ENCODE measurements at places on chromosomes 1 and 21.

GRCh38 chr1:215780139-215780538 lies 213.0 kb downstream of the KCTD3 start:
- DNase-seq, result no peak

- no peak for DNase-seq
Observed at GRCh38 chr1:22375601-22376000, 76.0 kb upstream of the ZBTB40 start.

DNA sequence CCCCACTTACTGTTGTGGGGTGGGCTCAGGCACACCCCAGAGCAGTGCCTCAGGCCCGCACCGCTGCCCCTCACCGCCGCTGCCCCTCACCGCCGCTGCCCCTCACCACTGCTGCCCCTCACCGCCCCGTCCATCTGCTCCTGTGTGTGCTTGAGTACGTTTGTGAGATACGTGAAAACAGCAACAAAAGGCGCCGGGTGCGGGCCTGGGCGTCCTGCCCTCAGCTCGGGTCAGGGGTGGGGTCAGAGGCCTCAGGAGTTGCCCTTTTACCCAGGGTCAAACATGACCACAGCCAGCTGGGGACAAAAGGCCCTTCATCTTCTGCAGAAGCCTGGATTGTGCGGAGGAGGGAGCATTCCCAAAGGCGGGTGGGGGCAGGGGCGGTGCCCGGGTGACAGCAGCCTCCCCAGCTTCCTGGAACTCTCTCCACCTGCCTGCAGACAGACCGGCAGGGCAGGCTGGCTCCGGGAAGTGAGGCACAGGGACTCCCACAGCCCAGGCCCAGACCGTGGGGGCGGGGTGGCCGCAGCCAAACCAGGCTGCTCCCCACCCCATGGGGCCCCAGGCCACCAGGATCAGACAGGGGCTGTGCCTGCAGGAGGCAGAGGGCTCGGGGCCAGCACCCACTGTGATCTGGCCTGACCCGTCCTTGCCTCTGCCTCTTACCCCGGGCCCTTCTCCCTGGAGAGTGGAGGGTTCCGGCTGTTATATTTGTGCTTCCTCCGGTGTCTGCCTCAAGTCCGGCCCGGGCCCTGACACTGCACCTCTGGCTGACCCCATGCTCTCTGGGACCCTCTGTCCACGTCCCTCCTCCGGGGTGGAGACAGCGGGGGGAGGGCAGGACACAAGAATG lies 2.3 kb upstream of the VWA1 start:
- no peak for DNase-seq

GRCh38 chr1:152109998-152110294 lies 5.3 kb downstream of the TCHH start:
- DNase-seq, result no peak

- no peak for DNase-seq
Observed at GRCh38 chr21:45870421-45870820, 111.1 kb upstream of the COL6A1 start.

DNA sequence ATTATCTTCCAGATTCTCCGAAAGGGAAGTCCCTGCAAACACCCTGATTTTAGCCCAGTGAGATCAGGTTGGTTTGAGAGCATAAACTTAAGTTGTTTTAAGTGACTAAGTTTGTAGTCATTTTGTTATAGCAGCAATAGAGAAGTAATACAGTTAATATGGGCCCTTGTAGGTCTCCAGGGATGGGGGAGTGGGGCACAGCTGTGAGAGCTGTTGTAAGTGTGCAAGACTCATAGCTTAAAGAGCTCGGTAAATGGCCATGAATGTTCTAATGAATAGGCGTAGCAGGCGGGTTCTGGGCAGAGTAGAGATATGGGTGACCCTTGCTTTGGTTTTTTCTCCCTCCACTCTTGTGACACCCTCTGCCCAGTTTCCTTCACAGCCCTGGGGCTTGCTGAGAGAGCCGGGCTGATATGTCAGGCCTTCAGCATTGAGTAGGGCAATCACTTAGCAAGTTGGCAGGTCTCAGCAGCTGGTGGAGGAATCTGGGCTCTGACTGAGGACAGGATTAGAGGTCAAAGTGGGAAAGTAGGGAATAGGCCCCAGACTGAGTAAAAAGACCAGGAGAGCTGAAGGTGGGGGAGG lies 16.0 kb upstream of the ID3 start:
- DNase-seq, result no peak

- DNase-seq, result no peak
Observed at GRCh38 chr21:42755031-42755665, 101.7 kb downstream of the PDE9A start.

DNA sequence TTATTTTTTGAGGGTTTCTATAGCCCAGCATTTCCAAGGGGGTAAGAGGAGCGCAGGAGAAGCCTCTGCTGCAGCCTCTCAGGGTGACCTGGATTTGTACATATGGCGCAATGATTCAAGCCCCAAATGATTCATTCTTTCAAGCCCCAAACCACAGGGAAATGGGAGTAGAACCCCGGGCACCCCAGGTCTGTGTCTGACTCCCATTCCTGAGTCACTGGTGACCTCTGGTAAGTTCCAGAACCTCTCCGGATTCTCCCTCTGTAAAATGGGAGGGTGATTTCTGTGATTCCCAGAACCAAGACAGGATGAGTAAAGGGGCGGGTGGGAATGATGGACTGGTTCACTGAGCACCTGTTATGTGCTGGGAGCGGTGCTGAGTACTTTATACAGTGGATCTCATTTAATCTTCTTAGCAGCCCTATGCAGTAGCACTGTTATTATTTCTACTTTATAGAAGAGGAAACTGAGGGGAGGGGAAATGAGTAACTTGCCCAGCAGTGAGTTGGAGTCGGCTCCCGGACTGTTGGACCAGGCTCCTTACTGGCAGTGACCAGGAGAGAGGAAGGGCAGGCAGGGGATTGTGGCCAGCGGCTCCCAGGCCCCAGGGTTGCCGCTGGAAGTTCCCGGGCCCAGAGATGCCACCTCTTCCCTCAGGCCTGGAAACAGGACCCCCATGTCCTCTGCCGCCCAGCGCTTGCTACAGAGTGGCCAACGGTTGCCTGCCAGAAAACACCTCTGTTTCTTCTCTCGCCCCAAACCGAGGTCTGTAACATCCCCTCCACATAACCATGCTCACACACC lies 20.3 kb upstream of the SLC26A9 start:
- DNase-seq, result peak; percentile 66

DNA sequence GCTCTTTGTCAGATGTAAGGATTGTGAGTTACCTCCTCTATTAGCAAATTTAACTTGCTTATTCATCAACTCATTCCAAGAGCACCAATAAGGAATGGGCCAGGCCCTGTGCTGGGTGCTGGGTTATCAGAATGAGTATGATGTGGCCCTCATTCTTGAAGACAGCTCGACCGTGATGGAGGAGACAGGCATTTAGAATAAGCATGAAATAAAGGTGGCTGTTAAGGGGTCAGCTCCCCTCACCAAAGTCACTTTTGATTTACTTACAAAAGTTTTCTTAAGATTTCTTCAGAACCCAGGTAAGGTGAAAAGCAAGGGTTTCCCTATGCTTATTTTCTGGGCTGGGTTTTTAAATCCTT lies 15.3 kb upstream of the PADI1 start:
- DNase-seq, result no peak

Measured in GM04504 (cell line).